ENCODE measurements at places on chromosomes 13 and 19.
A peak's percentile ranks its signal among the peaks of the same experiment; 100 is the strongest.

DNA sequence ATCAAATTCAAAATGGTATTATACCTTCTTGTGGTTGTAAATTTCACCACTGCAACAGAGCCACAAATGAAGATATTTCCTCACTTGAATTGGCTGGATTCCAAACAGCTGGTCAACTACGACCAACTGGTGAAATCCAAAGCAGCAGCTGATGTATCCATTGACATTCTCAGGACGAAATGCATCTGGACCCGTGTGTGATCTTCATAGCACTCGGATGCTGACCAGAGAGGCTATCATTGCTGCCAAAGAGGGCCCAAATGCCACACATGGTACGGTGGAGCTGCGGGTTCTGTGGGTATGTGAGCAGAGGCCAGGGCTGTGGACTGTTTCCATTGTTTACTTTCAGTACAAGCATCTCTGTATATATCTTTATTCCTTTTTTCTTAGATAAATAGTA lies 25.6 kb upstream of the PCCA start:
- no peak for DNase-seq

DNA sequence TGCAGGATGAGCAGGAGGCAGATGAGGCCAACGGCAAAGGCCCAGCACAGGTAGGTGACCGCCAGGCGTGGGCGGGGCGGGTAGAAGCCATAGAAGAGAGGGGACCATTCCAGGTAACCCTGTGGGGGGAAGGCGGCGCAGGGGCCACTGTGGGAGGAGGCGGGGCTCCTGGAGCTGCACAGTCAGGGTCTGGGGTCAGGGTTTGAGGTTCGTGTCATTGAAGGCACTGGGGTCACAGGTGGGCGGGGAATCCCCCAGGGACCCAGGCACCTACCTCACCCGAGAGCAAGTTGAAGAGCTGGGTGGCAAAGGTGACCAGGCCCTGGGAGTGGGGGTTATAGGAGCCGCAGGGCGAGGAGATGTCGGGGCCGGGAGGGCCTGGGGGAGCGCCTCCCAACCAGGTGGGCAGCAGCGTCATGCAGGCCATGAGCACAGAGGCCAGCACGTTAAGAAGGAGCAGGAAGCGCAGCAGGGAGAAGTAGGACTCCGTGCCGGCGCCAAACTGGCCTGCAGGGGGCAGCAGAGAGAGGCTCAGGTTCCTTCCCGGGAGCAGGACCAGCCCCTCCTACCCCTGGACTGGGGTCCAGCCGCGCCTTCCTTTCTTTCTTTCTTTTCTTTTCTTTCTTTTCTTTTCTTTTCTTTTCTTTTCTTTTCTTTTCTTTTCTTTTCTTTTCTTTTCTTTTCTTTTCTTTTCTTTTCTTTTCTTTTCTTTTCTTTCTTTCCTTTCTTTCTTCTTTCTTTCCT lies 4.6 kb downstream of the TMC4 start:
- DNase-seq = peak; percentile 87

GRCh38 chr13:113793718-113794085 lies 34.7 kb downstream of the TMEM255B start:
- DNase-seq = no peak

- DNase-seq = no peak
Measured at GRCh38 chr19:50791594-50792271, 1.5 kb downstream of the ACP4 start.

DNA sequence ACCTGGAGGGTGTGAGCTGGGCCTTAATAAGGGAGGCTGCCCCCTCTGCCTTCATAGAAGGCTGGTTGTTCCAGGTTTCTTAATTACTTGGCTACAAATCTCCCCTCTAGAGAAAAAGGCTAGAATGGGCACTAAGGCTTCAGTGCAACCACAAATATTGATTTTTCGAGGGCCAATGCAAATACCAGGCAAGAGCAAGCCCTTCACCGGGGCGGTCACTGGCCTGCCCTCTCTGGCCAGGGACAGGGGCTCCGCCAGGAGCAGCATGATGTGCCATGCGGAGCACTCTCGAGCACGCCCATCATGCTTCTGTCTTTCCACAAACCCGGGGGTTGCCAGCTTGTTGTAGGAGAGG lies 127.8 kb upstream of the SPACA7 start:
- no peak for DNase-seq

GRCh38 chr19:20102097-20102496 lies 24.3 kb downstream of the ZNF90 start:
- DNase-seq = no peak

DNA sequence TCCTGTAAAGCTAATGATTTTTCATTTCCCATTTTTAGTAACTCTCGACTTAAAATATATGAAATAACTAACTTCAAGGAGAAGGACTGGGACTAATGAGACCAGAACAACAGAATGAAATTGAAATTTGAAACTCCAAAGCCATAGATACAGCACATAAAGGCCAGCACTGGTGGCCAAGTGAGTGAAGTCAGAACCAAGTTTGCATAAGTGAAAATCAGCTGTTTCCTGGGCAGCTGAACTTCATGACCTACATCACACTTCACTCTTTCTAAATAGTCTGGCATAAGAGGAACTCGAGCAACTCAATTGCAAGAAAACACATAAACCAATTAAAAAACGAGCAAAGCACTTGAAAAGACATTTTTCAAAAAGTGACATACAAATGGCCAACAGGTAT lies 84.5 kb downstream of the DCLK1 start:
- DNase-seq = no peak

DNA sequence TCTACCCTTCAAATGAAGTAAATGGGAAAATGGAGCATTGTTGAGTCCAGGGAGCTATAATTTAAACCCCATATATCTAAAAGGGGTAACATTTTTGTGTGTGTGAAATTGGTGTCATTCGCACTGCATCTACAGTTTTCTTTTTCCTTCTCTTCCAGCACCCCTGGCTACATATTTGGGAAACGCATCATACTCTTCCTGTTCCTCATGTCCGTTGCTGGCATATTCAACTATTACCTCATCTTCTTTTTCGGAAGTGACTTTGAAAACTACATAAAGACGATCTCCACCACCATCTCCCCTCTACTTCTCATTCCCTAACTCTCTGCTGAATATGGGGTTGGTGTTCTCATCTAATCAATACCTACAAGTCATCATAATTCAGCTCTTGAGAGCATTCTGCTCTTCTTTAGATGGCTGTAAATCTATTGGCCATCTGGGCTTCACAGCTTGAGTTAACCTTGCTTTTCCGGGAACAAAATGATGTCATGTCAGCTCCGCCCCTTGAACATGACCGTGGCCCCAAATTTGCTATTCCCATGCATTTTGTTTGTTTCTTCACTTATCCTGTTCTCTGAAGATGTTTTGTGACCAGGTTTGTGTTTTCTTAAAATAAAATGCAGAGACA lies 28.6 kb downstream of the ALOX5AP start:
- no peak for DNase-seq

GRCh38 chr13:20607015-20607414 lies 40.1 kb downstream of the IFT88 start:
- DNase-seq = no peak

DNA sequence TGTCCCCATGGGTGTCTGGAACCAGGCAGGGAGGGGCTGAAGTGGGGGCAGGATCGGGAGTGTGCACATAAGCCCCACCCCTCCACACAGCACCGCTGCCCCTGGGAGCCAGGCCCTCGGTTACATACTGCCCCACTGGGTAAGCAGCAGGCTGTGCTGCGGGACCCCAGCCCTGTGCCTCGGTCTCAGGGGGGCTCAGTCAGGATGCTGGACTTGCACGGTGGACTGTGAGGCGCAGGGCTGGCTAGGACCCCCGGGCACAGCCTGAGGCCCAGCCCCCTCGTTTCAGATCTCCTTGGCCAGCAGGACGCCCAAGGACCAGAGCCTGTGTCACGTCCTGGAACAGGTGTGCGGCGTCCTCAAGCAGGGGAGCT lies 16.3 kb downstream of the MPND start:
- DNase-seq = no peak

DNA sequence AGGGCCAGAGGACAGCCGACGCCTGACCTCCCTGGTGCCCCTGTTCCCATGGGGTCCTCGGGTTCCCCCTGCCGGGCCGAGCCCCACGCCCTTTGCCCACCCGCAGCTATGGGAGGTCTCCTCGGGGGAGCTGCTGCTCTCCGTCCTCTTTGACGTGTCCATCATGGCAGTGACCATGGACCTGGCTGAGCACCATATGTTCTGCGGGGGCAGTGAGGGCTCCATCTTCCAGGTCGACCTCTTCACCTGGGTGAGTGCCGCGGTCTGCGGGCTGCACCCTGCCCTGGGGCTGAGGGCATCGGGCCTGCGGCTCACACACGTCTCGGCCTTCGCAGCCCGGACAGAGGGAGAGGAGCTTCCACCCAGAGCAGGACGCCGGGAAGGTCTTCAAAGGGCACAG lies 6.6 kb downstream of the WDR18 start:
- no peak for DNase-seq

- DNase-seq = no peak
Measured at GRCh38 chr19:31085125-31085524, 264.1 kb downstream of the TSHZ3 start.

DNA sequence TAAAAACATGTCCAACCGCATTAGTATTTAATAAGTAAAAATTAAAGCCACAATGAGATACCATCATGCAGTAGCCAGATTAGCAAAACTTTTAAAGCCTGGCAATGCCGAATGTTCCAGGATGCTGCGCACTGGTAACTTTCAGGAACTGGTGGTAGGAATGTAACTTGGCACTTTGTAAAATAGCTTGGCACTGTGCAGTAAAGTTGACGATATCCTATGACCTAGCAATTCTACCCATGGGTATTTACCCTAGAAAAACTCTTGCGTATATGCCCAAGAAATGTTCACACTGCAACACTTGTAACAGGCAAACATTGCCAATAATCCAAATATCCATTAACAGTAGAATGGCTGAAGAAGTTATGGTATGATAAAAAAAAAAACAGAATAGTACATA lies 97.7 kb downstream of the SPACA7 start:
- no peak for DNase-seq

DNA sequence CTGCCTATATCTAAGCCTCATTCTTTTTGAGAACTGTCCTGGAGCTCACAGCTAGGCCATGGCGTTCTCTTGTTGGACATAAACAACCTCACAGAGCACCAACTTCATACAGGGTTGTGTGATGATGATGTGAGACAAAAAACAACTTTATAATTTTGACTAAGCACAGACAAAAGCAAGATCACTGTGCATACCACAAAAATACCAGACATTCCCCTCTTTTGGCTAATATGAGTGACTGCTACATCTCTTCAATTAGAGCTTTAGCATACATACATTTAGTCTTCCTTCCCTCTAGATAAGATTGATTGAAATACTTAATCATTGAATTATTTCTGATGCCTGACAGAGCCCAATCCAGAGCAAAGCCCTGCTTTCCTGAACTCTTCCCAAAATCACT lies 8.3 kb downstream of the MAB21L1 start:
- DNase-seq = no peak

DNA sequence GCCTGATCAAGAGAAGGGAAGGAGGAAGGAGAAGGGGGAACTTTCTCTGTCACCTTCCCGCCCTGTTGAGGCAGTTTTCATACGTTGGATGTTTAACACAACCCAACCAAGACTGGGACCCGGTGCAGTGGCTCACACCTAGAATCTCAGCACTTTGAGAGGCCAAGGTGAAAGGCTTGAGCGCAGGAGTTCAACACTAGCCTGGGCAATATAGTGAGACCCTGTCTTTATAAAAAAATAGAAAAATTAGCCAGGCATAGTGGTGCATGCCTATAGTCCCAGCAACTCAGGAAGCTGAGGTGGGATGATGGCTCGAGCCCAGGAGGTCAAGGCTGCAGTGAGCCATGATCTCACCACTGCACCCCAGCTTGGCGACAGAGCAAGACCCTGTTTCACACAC lies 59.4 kb upstream of the PEG3 start:
- no peak for DNase-seq

DNA sequence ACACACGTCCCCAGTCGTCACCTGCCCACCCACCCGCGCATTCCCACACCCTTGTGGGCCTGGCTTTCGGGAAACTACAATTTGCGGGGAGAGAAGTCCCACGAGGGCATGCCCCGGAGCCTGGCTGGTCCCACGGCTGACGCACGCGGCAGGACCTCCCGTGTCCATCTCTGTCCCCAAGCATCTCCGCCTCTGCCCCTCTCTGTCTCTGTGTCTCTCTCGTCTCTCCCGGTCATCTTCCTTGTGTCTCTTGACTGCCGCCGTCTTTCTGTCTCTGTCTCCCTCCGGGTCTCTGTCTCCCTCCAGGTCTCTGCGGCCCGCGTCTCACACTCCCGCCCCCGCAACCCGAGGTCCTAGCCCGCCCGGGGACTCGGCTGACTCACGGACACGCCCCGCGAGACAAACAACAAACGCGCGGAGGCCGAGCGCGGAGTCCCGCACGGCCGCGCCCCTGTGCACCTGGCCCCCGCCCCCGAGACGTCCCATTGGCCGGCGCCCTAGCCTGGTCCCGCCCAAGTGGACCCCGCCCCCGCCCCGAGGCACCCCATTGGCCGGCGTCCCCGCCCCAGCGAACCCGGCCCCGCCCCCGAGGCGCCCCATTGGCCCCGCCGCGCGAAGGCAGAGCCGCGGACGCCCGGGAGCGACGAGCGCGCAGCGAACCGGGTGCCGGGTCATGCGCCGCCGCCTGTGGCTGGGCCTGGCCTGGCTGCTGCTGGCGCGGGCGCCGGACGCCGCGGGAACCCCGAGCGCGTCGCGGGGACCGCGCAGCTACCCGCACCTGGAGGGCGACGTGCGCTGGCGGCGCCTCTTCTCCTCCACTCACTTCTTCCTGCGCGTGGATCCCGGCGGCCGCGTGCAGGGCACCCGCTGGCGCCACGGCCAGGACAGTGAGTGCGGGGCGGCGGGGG lies at the start of gene FGF22:
FGF22 (plus strand) TSS at position 627 of the 908 bp plus-strand sequence; CDS start at position 674, 47 bp downstream.
- peak; percentile 96 for DNase-seq

DNA sequence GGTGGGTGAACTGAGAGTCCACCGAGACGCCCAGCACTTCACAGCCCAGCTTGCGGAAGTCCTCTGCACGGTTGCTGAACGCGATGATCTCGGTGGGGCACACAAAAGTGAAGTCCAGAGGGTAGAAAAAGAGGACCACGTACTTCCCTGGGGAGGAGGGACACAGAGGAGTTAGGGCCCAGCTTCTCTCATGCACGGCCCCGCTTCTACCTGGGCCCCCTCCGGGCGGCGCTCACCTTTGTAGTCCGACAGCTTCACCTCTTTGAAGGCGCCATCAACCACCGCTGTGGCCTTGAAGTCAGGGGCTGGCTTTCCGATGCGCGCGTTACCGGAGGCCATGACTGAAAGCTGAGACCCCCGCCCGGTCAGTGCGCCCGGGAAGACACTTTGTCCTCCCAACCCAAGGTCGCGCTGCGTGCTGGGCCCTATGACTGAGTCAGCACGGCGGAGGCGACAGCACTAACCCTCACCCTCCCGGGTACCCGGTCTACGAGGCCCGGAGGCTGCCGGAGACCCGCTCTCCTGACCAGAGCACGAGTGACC lies 606 bp downstream of the PRDX2 start:
- DNase-seq = no peak

- no peak for DNase-seq
Measured at GRCh38 chr19:33524024-33524664, 2.6 kb upstream of the PEPD start.

GRCh38 chr19:4575267-4576015 lies 16.0 kb upstream of the SEMA6B start:
- no peak for DNase-seq

Data from CD4-positive, alpha-beta T cell treated with Interleukin-21 for 1 hour (primary cell).